Activated CD8-positive, alpha-beta memory T cell treated with anti-CD3 and anti-CD28 coated beads, Interleukin-2, amount 10 ng/mL, durations not matched to agents 7 days and 5 days (primary cell): ENCODE measurements at places on chromosomes 5 and 9. TPM values are rescaled to one million over a fixed set of nuclear protein-coding genes. Genes with fewer than 3 reads are reported as not detected.

Gene SPINK4
- not detected for total RNA-seq

Gene ST6GALNAC6
- 93.5 TPM for total RNA-seq

DNA sequence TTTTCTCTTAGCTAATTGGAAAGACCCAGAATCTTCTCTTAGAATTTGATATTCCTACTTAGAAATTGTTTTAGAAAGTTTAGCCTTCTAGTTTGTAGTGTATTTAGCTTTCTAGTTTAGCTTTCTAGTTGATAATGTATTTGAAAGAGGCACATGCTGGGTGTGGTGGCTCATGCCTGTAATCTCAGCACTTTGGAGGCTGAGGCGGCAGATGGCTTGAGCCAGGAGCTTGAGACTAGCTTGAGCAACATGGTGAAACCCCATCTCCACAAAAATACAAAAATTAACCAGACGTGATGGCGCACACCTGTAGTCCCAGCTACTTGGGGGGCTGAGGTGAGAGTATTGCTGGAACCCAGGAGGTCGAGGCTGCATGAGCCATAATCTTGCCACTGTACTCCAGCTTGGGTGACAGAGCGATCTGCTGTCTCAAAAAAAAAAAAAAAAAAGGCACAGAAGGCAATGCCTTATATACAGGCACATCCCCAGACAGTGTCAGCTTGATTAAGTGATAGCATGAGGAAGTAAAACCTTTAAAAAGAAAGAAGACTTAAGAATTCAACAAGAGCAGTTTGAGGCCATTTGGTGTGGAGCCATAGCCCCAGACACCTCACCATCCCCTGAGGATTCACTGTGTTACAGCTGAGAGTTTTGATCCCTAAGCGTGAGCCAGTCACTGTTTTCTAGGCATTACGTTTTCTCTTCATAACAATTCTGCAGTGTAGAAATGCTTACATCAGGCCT lies 34.6 kb downstream of the ZSWIM6 start:
- no peak for DNase-seq
- H3K4me1 ChIP-seq, result no peaks in the 10 kb centered on the region
- H3K27me3 ChIP-seq, result no peaks in the 10 kb centered on the region
- no peak overlapping the region for H3K4me3 ChIP-seq
- no peak overlapping the region for H3K27ac ChIP-seq
- H3K36me3 ChIP-seq, result peaks cover 3% of the 10 kb centered on the region

- H3K36me3 ChIP-seq, result peaks cover 38% of the 10 kb centered on the region
- DNase-seq, result no peak
- H3K4me1 ChIP-seq, result peaks cover 14% of the 10 kb centered on the region
- H3K4me3 ChIP-seq, result no peak overlapping the region
Measured at GRCh38 chr9:2755285-2755684, 38.0 kb downstream of the KCNV2 start.

GRCh38 chr9:15158064-15158463 lies 149.0 kb downstream of the TTC39B start:
- no peak for DNase-seq
- no peak overlapping the region for H3K27ac ChIP-seq
- no peak overlapping the region for H3K4me3 ChIP-seq
- no peaks in the 10 kb centered on the region for H3K36me3 ChIP-seq
- peaks cover 21% of the 10 kb centered on the region for H3K27me3 ChIP-seq
